ENCODE measurements at places on chromosomes 16 and 17.

GRCh38 chr16:67975321-67976105 lies 4.8 kb downstream of the DPEP3 start:
- no peak for DNase-seq

GRCh38 chr17:59572301-59572924 lies 7.0 kb downstream of the DHX40 start:
- no peak for DNase-seq

- DNase-seq, result peak; percentile 25
Observed at GRCh38 chr17:33750943-33751701, 458.0 kb upstream of the ASIC2 start.

- no peak for DNase-seq
Observed at GRCh38 chr16:84327926-84328505, 33.3 kb downstream of the WFDC1 start.

GRCh38 chr16:14548933-14549788 lies 80.9 kb downstream of the PARN start:
- DNase-seq, result no peak

GRCh38 chr17:79942011-79942405 lies 93.7 kb downstream of the TBC1D16 start:
- no peak for DNase-seq

- DNase-seq, result no peak
Observed at GRCh38 chr17:58492238-58493121, 4.3 kb upstream of the HSF5 start.

- DNase-seq, result no peak
Observed at GRCh38 chr17:2792366-2793169, 3.7 kb upstream of the RAP1GAP2 start.

DNA sequence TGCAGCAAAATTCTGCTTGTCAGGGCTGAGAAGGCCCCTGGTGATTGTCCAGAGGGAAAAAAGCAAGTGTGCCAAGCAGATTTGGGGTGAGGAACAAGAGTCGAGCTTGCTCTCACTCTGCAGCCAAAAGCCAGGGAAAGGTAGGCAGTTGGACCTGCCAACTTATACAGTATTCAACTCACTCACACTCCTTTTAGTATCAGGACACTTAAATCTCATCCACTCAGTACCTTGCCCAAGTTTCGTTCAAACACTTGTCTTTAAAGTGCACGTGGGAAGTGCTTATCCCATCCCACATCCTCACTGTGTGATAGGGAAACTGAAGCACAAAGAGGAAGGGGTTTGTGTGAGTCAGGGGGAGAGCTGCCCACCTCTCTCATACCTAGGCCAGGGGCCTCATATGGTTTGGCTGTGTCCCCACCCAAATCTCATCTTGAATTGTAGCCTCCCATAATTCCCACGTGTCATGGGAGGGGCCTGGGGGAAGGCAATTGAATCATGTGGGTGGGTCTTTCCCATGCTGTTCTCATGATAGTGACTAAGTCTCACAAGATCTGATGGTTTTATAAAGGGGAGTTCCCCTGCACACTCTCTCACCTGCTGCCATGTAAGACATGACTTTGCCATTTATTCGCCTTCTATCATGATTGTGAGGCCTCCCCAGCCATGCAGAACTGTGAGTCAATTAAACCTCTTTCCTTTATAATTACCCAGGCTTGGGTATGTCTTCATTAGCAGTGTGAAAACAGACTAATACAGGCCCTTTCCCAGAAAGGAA lies 25.6 kb upstream of the CES5A start:
- no peak for DNase-seq

- no peak for DNase-seq
Observed at GRCh38 chr17:51721730-51722129, 436.8 kb downstream of the CA10 start.

GRCh38 chr17:4559139-4559791 lies 1.1 kb downstream of the GGT6 start:
- DNase-seq, result no peak

- no peak for DNase-seq
Observed at GRCh38 chr17:42285346-42286050, 2.8 kb upstream of the STAT5A start.

DNA sequence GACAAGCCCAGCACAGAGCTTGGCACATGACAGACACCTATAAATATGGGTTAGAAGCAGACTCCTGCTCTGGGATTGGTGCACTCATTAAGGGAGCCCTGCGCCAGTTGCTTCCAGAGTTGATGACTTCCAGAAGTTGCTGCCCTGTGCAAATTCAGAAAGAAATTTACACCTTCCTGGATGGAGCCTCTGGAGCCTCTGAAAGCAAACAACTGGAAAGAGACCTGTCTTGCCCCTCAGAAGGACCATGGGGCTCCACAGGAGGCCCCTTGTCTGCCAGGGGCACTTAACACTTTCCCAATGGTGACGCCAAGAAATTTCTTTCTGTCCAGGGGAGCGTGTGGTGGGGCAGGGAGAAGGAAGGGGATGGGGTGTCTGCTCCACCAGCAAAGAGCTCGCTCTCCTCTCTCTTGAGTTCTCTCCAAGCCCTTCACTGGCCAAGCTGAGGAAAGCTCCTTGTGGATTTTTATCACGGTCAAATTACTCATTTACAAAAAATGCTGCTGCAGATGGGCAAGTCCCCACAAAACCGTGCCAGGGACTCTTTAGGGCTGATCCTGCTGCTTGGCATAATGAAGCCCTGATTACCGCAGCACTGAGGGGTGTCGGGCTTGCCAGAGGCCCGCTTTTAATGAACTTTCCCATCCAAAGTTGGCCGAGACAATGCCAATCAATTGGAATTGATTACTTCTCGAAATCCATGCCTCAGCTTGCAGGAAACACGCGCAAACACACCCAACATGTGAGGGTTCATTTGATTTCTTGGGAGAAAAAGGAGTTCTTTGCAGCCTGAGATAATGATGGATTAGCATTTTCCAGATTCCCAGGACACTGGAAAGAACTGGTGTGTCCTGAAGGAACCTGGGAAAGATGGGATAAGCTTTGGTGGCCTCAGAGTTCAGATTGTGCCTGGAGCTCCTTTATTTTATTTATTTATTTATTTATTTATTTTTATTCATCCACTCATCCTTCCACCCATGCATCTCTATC lies 583.6 kb upstream of the CDH5 start:
- no peak for DNase-seq

GRCh38 chr17:59105852-59106462 lies 723 bp downstream of the TRIM37 start:
- DNase-seq, result peak; percentile 69

GRCh38 chr17:44362459-44362948 lies 1.1 kb downstream of the FAM171A2 start:
- no peak for DNase-seq

DNA sequence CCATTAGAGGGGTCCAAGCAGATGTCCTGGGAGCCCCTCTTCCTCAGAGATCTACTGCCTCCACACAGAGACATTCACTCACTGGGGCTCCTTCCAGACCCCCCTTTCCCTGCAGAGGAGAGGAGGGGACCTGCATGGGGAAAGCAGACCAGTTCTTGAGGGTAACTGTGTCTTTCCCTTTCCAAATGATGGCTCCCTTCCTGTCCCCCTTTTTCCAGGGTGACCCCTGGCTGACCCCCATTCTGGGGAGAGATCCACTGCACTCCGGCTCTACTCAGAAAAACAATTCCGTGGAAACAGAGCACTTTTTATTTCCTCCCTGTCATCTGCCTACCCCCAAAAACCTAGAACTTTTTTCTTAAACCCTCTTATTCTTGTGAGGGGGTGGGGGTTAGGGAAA lies 6.4 kb downstream of the CACNA1G start:
- no peak for DNase-seq

DNA sequence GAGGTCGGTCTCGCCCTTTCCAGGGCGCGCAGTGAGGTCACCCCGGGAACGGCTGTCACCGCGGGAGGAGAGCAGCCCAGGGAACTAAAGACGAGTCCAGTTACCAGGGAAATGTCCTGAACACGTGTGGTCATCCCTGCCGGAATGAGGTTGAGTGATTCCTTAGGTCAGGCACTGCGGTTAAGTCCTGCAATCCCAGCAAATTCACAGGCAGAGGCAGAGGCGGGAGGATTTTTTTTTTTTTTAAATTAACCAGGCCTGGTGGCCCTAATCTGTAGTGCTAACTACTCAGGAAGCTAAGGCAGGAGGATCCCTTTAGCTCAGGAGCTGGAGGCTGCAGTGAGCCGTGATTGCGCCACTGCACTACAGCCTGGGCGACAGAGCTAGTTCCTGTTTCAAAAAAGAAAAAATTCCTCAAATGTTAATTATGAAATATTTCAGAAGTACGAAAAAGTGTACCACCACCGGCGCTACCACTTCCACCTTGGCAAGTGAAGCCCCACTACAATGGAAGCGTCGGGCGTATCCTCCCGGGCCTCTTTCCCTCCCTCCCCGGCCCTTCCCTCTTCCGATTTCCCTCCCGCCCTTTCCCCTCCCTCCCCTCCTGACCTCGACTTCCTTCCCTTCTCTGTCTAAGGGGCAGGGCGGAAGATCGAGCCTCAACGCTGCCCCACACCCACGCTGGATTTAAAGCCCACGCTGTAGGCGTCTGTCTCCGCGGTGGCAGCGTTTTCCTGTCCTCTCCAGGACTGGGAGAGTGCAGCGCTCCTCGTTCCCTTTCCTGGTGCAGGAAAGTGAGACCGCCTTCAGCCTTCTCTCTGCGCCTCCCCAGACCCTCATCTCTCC lies 27.3 kb downstream of the SLFN11 start:
- no peak for DNase-seq

GRCh38 chr16:49335828-49336227 lies 37.8 kb upstream of the C16orf78 start:
- no peak for DNase-seq

All from activated CD4-positive, CD25-positive, alpha-beta regulatory T cell (primary cell).